ENCODE measurements at places on chromosomes 6 and 20. TPM values are rescaled to one million over a fixed set of nuclear protein-coding genes. Genes with fewer than 3 reads are reported as not detected.

The BPI gene
- not detected for total RNA-seq

The ORC3 gene
- 31.1 TPM for total RNA-seq

The PTCHD4 gene
- total RNA-seq: not detected

The TEAD3 gene
- 0.90 TPM for total RNA-seq

The RIPPLY2 gene
- not detected for total RNA-seq

The TCFL5 gene
- 6.2 TPM for total RNA-seq

The NANP gene
- 6.2 TPM for total RNA-seq

The GRM4 gene
- total RNA-seq: not detected

The VGLL2 gene
- not detected for total RNA-seq
